ENCODE measurements at places on chromosomes 1 and 21.

GRCh38 chr1:55071477-55071876 is 32.1 kb downstream of the PCSK9 start:
- DNase-seq, result peak; percentile 40

DNA sequence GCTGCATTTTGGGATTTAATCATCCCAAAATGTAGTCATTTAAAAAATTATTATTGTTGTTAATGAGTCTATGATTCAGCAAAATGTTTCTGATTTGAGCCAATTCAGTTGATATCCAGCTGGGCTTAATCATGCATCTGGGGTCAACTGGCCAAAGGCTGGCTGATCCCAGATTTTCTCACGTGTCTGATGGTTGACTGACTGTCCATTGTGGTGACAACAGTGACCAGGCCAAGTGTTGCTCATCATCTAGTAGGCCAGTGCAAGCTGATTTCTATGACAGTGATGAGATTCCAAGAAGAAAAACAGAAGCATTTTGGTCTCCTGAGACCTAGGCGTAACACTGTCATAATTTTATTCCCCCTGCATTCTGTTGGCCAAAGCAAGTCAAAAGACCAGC is 80.1 kb upstream of the ZC3H11B start:
- no peak for DNase-seq

- DNase-seq, result no peak
Measured at GRCh38 chr1:96338622-96339021, 383.0 kb upstream of the PTBP2 start.

GRCh38 chr1:1169429-1170214 is 4.1 kb upstream of the TTLL10 start:
- no peak for DNase-seq

GRCh38 chr1:201307231-201307630 is 23.9 kb downstream of the PKP1 start:
- no peak for DNase-seq

- DNase-seq, result peak; percentile 81
Measured at GRCh38 chr21:42156690-42157605, 62.0 kb upstream of the ABCG1 start.

GRCh38 chr1:175399795-175400194 is 207.2 kb upstream of the KIAA0040 start:
- DNase-seq, result no peak

- no peak for DNase-seq
Measured at GRCh38 chr21:15768853-15769252, 39.1 kb downstream of the USP25 start.

DNA sequence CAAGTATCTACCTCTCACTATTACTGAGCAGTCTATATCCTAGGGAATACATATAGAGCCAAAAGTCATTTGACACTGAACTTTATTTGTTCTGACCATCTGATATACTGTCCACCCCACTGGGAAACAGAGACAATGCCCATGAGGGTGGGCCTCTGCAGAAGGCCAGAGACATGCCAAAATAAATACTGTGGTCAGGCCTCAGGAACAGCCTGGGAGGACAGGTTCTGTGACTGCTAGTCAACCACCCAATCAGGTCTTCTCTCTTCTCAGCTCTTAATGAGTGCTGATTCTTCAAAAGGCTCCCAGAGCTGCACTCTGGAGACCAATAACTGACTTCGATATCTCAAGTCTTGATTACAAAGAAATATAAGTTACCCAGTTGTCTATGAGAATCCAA is 5.5 kb upstream of the ANKRD35 start:
- DNase-seq, result peak; percentile 29

DNA sequence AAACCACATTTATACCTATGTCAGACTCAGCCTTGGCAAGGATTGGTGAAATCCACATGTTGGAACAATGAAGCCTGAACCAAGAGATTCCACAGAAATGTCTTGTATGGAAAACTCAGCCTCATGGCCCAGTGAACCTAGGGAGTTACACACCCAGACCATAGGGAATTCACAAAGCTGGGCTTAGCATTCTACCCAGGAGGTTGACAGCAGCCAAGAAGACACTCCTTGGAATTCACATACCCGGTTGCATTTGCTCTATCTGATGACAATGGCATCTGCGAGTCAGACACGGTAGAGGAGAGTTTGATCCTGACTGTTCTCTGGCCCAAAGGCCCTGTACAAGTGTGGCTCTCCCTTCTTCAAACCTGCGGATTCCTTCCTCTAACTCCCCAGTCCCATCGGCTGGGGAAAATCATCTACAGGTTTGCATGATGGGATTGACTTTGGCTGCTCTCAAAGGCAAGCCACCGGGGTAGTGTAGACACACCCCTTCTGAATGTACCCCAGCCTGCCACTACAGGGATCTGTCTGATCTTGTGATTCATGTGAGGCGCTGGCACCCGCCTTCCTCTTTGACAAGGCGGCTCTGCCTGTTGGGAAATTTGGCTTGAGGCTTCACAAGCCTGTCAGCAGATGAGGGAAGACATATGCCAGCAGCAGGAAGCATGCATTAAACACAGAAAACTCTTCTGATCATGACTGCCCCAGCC is 297.3 kb upstream of the KAZN start:
- DNase-seq, result no peak

- no peak for DNase-seq
Measured at GRCh38 chr21:42637267-42638041, 16.0 kb upstream of the PDE9A start.
